ENCODE measurements at places on chromosomes 16 and 17.

- no peak for DNase-seq
Measured at GRCh38 chr16:30761427-30761927, 385 bp downstream of the CFAP119 start.

DNA sequence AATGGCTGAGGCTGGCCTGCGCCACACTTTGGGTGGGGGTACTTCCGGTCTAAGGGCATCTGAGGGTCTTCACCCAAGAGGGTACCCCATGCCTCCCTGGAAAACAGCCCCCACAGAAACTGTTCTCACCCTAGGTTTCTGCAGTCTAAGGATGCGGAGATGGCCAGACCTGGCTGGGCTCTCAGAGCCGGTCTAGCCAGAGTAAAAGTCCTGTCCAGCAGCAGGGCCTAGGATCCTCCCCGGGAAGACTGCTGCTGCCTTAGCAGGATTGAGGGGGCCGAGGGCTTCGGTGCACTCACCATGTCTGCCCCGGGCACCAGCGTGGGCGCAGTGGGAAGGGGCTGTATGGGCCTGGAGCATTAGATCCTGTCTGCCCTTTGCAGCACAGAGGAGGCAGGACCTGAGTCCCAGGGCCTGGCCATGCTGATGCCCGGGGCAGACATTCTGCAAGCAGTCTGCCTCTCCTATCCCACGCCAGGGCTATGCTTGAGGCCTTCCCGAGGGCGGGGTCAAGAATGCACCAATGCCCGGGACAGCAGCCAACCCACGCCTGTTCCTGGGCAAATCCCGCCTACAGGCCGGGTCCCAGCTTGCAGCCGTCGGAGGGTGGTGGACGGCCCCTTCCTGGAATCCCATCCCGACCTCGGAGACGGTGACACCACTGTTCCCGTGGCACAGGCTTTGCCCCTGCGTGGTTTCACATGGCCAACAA is 54.7 kb downstream of the CBFA2T3 start:
- DNase-seq, result no peak

GRCh38 chr16:73053364-73054124 is 5.6 kb upstream of the ZFHX3 start:
- no peak for DNase-seq

- DNase-seq, result no peak
Measured at GRCh38 chr17:61594294-61594825, 3.3 kb upstream of the NACA2 start.

DNA sequence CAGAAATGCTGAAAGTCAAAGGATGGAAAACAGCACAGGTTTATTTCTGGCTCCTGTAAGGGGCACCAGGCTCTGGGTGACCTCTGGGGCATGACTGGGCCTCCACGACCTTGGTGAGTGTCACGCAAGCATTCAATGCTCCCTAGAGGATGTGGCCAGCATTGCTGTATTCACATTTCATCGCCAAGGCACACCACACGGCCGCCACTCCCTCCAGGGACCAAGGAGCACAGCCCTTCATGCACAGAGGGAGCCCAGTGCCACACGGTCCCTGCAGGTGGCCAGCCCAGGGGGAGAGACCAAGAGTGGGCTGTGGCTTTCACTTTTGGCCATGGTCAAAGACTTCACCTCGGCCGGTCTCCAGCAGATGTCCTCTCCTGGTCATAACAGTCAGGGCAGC is 137.4 kb upstream of the TNRC6C start:
- no peak for DNase-seq

DNA sequence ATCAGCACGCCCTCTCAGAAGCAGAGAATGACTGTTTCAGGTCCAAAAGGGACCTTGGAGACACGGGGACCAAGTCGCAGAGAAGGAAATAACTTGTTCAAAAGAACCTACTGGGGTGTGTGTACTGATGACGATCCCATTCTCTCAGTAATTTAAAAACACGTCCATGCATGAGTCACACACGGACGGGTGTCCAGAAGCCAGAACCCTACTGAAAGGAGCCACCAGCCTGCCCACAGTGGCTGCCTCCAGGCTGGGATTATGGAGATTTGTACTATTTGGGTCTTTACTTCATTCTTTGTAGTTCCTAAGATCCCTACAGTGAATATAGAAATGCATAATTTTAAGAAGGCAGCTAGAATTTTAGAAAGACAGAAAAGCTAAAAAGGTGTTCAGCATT is 27.8 kb downstream of the TMEM204 start:
- no peak for DNase-seq

GRCh38 chr17:4515501-4515900 is 16.8 kb downstream of the SPNS2 start:
- DNase-seq, result no peak

DNA sequence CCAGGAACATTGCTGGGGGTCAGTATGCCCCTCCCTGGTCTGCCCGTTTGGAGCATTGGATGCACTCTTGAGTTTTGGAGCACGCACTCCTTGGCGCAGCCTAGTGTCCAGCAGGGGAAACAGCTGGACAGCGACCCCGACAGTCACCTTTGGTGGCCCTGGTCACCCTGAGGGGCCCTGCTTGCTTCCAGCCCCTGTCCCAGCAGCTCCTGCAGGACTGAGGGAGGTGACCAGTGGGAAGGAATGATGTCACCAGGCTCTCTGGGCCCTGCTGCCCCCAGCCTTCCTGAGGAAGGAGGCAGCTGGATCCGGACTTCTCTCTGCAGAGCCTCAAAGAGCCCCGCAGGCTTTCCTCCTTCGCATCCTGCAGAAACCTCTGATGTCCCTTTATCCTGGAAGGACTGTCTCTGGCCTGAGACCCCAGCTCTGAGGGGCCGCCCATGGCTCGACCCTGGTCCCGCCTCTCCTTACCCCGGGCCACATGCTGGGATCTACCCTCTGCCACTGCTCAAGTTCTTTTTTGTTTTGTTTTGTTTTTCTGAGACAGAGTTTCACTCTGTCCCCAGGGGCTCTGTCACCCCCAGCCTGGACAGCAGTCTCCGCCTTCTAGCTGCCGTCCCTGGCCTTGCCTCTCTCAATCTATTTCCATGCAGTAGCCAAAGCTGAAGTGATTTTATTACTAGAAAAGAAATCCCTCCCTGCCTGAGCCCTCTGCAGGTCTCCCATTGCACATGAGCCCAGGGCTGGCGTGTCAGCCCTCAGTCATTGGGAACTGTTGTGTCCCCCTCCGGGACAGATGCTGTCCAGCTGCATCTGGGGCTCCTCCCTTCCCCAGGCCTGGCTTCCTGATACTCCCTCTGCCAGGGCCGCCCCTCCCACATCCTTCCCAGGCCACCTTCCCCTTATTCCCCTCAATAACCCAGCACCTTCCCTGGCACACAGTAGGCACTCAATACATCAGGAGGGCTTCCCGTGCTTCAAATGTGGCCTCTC is 11.6 kb downstream of the ZSCAN10 start:
- no peak for DNase-seq

DNA sequence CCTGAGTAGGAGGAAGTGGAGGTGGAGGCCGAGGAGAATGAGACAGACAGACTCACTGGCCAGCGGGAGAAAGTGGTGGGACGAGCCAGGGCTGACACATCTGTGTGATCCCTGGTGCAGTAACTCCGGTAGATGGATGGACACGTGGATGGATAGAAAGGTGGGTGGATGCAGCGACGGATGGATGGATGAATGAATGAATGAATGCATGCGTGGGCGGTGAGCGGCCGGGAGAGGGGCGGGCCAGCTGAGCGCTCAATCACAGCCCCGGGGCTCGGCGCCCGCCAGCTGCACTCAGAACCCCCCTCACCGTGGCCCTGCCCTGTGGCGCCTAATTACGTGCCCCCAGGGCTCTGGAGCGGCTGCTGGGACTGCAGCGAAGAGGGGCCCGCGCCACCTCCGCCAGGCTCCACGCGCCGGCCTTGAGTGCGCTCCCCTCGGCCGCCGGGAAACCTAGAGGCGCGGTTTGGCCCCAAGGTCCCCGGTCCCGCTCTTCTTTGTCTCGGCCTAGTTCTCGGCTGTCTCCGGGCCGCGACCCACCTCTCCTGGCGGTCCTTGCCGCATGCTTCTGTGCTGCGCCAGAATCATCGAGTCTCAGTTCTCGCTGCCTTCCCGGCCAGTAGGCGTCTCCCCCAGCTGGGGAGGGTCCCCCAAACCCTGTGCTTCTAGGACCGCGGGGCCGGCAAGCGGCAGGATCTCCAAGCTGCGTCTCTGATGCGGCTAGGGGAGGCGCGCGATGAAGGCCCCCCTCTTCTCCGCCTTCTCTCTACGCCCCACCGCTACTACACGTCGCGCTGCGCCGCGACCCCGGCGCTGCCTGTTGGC is 41.0 kb downstream of the RAI1 start:
- DNase-seq, result peak; percentile 60

GRCh38 chr17:82317394-82318168 is at the start of gene CD7:
CD7 (minus strand) TSS chr17:82317608; CDS start chr17:82317495, 113 bp downstream.
- DNase-seq, result no peak

GRCh38 chr17:6831661-6832263 is at the start of gene TEKT1:
TEKT1 (minus strand) TSS chr17:6831729; CDS start chr17:6830376, 1,353 bp downstream.
- DNase-seq, result peak; percentile 57

DNA sequence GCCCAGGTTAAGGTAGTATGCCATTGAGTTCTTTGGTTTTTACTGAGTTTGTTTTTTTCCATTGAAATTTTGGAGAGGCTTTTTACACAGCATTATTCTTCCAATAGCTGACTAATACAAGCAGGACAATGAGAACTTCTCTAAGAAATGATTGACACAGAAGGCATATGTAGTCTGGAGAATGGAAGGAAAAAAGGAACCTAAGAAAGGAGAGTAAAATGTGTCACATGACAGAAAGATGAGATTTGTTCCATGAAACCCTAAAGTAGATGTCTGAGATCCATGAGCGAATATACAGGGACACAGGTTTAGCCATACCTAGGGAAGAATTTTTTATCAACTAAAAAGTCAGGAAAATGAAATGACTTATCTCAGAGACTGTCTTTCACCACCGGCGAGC is 80.7 kb downstream of the AKAP1 start:
- DNase-seq, result no peak

DNA sequence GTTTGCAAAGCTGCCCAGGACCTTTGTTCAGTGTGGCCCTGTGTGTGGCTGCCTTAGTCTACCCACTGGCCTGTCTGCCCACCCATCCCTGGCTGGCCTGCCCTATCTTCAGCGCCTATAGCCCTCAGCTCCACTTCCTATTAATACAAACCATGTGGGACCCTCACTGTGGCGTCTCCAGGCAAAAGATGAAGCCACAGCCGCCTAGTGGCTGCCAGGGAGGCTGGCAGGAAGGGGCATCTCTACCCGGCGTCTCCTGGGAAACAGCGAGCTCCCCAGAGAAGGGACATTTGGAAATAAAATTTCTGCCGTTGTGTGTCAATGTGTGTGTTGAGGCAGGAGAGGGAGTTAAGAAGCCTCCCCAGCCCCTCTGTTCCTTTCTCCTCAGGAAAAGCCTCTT is 31.5 kb downstream of the NEUROD2 start:
- peak; percentile 50 for DNase-seq

DNA sequence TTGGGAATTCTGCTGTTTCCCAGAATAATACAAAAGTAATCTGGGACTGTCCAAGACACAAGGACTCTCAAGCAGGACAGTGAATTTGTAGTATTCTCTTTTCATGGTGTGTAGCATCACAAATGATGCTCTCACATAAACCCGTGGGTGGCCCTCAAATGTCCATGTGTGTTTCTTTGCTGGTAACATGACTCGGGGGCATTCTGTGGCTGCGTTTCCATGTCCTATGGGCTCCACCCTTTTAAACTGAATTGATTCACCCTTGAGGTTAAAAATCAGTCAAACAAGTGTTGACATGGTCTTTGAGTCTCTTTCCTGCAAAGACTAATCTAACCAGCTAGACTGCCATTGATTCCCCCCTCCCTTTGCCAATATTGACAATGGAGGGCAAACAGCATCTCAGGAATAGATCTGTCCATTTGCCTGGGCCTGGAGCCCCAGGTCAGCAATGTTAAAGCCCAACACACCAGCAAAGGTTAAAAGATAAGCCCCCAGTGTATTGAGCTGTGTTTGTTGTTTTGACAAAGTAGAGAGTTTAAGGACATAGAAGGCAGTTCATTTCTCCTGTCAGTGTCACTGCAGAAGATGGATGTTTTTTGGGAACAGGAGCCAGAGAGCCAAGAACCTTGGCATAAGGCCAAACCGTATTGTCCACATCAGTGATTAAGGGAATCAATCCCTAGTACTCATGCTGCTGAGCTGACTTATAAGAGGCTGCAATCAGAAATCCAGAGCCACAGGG is 117.1 kb upstream of the COX10 start:
- DNase-seq, result no peak

- DNase-seq, result peak; percentile 24
Measured at GRCh38 chr16:12089492-12090150, 113.1 kb downstream of the SNX29 start.

DNA sequence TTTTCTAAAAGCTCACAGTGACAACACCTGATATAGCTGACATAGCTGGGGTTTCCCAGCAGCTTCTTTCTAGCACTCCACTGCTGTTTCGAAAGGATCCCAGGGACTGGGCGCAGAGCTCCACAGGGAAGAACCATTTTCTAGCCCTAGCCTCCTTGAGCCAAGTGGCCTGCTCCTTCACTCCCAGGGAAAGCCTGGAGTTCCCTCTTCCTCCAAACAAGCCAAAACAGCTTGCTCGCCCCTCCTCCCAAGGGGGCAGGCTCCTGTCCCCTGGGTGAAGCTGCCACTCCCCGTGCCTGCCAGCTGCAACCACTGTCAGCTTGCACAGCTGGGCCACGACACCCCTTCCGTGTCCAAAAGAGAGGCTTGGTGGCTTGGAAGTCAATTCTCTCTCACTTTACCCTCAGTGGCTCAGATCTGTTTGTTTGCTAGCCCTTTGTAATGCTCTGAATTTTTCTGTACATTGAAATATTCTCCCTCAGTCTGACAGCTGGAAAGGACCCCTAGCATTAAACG is 59.8 kb downstream of the CYTH1 start:
- DNase-seq, result peak; percentile 35

DNA sequence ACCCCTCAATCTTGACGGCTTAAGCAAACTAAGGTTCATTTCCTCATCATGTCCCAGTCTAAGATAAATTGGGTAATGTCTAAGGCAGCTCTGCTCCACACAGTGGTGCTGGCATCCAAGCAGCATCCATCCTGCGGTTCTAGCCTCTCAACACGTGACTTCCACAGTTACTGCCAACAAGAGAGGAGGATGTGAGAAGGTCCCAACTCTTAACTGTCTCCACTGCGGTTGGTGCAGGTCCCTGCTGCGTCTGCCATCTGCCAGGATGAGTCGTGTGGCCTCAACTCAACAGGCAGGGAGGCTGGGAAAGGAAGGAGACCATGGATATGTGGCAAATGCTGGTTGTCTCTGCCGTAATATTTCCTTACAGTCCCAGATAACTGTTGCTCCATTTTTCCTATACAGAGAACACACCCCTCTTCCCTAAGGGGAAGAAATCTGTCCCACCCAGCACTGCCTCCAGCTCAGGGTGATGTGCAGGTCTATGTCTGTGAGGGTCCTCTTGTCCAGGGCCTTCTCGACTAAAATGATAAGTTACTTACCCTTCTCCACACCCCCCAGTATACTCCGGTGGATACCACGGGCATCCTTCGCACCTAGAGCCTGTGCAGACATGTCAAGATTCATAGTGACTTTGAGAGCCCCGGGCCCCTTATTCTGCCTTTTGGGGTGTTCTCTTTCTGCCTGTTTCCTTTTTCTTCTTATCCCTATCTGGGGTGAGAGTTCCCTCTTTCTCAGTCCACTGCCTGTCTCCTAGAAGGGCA is 64.7 kb downstream of the KCNJ18 start:
- no peak for DNase-seq

GRCh38 chr16:24943471-24943870 is 71.7 kb downstream of the ARHGAP17 start:
- DNase-seq, result no peak

- no peak for DNase-seq
Measured at GRCh38 chr16:12356632-12357340, 380.3 kb downstream of the SNX29 start.

Data from anterior cingulate cortex (tissue), 58 donors.